ENCODE measurements at places on chromosomes 4 and X. TPM values are rescaled to one million over a fixed set of nuclear protein-coding genes. Genes with fewer than 3 reads are reported as not detected.

SPRY1 gene
- 40.0 TPM for total RNA-seq

DNA sequence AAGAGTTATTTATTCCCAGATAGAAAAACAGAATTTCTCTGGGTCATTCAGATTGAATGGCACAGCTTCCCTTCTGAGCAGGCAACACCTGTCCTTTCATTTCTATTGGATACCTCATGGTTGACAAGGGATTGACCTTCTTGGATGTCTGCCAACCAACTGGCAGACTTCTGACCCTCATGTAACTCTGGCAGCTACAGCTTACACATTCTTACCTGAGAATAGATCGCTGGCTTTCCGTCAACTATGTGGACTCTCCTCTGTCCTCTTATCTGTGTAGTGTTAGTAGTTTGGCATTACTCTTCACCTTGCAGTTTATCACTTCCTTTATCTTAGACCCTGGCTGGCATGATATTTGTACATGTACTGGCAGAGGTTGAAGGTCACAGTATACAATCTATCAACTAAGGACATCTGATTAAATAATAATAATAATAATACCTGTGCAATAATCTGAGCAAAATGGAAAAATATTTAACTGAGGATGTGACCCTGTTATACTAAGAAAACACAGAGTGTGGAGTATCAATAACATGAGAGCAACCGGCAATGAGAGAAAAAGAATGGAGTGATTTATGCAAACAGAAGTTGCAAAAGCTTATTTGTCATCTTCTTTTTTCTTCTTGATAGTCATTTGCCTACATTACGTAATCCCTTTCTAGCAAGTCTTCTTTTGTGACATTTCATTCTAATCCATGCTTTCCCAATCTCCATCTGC, 1118.2 kb downstream of the ARAP2 start:
- no peaks in the 10 kb centered on the region for H3K27me3 ChIP-seq
- no peak for DNase-seq
- H3K4me1 ChIP-seq = peaks cover 3% of the 10 kb centered on the region
- no peak overlapping the region for H3K27ac ChIP-seq
- H3K36me3 ChIP-seq = no peaks in the 10 kb centered on the region

FGFBP1 gene
- total RNA-seq = not detected

TMLHE gene
- total RNA-seq = 16.2 TPM

DNA sequence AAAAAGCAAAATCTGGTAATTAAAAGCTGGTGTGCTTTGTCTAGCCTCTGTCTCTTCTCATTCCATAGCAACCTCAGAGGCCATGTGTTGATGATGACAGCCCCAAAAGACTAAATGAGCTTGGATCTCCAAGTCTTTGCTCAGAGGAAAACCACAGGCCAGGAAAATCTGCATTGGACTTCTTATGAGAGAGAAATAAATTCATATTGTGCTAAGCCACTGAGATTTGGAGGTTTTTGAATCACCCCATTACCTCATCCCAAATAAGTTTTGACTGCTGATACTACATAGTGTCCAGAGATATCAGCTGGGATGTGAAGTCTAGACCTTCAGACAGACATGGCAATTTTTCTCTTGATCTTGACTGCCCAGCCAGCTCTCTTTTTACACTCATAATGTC, 178.6 kb upstream of the DIPK2B start:
- H3K27ac ChIP-seq = no peak overlapping the region
- no peak overlapping the region for H3K4me3 ChIP-seq
- no peaks in the 10 kb centered on the region for H3K36me3 ChIP-seq
- no peaks in the 10 kb centered on the region for H3K27me3 ChIP-seq
- no peaks in the 10 kb centered on the region for H3K4me1 ChIP-seq
- DNase-seq = no peak

- H3K4me1 ChIP-seq = no peaks in the 10 kb centered on the region
- H3K27me3 ChIP-seq = no peaks in the 10 kb centered on the region
- no peaks in the 10 kb centered on the region for H3K36me3 ChIP-seq
- H3K27ac ChIP-seq = no peak overlapping the region
- peak; percentile 34 for DNase-seq
Measured at GRCh38 chr4:185504098-185505047, 30.9 kb downstream of the PDLIM3 start.

GPR50 gene
- not detected for total RNA-seq

GRCh38 chr4:181970366-181970765, 272.8 kb upstream of the TENM3 start:
- H3K27ac ChIP-seq = no peak overlapping the region
- H3K27me3 ChIP-seq = no peaks in the 10 kb centered on the region
- H3K36me3 ChIP-seq = no peaks in the 10 kb centered on the region

GPRASP1 gene
- 9.1 TPM for total RNA-seq

- H3K4me3 ChIP-seq = no peak overlapping the region
- no peaks in the 10 kb centered on the region for H3K36me3 ChIP-seq
- DNase-seq = peak; percentile 6
- no peak overlapping the region for H3K27ac ChIP-seq
- H3K4me1 ChIP-seq = no peaks in the 10 kb centered on the region
Measured at GRCh38 chrX:131067216-131067615, 9.1 kb downstream of the ARHGAP36 start.

DNA sequence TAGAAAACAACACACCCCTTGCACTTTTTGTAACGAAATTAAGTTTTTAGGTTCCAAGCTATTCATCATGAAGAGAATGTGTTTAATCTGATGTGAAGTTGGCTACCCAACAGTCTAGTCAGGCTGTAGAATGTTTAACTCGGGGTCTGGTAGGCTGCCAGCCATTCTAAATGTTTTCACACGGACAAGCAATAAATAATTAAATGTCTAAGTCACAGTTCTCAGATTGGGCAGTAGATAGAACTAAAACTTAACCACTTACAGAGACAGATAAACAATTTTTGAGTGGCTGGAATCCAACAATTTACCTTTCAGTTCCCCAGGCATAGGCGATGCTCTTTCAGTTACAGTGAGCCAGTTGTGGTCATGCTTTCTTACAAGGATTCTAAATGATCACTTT, 66.5 kb downstream of the CHIC2 start:
- H3K27ac ChIP-seq = no peak overlapping the region
- no peaks in the 10 kb centered on the region for H3K27me3 ChIP-seq
- H3K4me1 ChIP-seq = no peaks in the 10 kb centered on the region

DRD5 gene
- not detected for total RNA-seq
